Hematopoietic multipotent progenitor cell (in vitro differentiated cells): ENCODE measurements at places on chromosomes 7 and 10.

DNA sequence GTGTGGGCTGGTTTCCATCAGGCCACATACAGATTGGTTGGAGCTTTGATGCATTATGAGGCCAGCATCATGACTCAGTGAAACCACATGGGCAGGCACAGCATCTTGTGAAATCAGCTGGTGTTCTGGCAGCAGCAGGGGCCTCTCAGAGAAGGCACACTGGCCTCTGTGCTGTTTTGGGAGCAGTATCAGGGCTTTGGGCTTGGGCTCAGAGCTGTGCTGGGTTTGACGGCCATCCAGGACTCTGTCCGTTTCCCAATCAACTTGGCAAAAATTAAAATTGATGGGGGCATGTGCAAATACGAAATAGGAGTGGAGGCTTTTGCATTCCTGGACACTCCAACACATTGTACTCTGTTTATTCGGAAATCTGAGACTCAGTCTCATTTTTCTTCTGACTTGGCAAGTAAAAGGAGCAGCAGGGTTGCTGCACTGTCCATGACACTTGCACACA lies 190.9 kb downstream of the BMPER start:
- DNase-seq, result no peak

GRCh38 chr7:158366346-158366745 lies 221.3 kb downstream of the PTPRN2 start:
- no peak for DNase-seq

DNA sequence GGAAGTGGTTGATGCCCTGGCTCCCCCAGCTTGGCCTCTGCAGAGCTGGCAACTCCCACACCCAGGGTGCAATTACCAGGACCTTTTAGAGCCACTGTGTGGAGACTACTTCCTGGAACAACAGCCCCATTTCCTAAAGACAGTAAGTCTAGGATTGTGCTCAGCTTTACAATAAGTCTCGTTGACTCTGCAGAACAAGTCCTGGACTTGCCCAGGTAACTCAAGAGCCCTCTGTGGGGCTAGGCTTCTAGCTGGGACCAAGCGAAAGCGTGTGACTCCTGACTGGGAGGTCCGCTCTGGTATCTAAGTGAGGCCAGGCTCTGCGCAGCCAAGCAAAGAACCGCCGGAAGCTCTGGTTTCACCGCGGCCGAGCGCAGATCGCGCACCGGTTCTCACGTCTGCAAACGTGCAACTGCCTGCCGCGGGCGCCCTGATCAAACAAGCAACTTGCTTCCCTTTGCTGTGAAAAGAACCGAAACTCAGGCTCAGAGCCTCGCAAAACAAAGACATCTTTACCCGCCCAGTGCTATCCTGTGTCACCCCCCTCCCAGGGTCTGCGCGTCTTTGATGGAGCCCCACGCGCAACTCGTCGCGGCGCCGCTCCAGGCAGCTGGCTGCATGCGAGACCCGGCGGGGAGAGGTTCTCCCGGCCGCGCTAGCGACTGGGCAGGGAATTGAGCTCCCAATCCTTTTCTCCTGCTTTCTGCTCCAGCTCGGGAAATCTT lies 4.4 kb upstream of the PDLIM1 start:
- no peak for DNase-seq

DNA sequence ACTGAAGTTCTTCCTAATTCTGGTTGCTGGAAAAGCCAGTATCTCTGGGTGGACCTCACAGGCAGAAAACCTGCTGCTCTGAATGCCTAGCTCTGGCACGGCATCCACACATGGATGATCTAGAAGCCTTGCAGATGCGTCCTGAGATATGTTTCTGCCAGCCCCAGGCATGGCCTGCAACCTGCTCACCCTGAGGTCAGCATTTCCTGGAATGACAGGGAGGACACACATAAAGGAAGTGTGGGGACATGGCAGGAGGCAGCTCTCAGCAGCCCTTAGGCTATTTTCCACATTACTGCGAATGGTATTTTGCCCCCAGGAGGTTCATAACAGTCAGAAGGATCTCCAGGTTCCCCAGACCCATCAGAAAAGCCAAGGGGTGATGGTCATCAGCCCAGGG lies 23.2 kb downstream of the PLXNA4 start:
- no peak for DNase-seq

DNA sequence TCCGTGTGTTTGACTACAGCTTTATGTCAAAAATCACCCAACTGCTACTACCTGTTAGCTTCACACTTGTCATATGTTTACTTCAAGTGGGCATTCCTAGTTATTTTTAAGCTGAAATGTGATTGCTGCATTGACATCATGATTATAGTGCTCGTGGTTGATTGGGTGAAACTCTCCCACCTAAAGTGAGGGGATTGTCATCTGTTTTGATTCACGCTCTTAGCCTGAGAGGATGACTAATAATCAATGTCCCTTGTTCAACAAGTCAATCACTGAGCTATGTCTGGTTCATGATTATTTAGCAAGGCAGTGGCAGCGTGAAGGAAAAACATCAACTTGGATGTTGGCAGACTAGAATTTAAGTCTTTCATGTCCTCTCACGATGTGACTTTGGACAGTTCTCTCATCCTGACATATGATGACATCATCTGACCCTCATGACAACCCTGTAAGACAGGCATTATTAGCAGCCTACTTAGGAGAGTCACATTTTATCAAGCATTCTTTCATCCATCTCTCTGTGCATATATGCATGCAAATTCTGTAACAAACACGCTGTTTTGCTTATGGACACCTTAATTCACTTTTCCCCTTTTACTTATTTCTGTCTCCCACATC lies 352.6 kb upstream of the ZMIZ1 start:
- DNase-seq, result no peak

GRCh38 chr10:70057306-70057705 lies 4.7 kb downstream of the MACROH2A2 start:
- DNase-seq, result no peak

GRCh38 chr7:116212869-116213268 lies 2.5 kb downstream of the TES start:
- DNase-seq, result no peak
